ENCODE measurements at places on chromosomes 4 and X.

GRCh38 chrX:17441965-17442364 is 67.0 kb downstream of the NHS start:
- DNase-seq = no peak

DNA sequence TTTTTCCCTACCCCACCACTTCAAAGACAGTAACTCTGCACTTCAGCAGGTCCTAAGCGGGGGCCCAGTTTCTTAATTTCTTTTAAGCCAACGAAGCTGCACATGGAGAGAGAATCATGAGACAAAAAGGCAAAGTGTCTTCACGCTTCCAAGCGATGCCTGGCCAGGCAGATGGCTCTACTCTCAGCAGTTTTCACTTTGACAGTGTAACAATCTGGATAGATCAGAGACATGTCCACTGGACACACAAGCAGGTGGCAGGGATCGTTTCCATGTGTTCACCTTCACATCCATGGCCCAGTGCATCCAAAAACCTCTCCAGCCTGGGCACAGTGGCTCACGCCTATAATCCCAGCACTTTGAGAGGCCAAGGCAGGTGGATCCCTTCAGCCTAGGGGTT is 27.8 kb downstream of the PPP2R2C start:
- no peak for DNase-seq

DNA sequence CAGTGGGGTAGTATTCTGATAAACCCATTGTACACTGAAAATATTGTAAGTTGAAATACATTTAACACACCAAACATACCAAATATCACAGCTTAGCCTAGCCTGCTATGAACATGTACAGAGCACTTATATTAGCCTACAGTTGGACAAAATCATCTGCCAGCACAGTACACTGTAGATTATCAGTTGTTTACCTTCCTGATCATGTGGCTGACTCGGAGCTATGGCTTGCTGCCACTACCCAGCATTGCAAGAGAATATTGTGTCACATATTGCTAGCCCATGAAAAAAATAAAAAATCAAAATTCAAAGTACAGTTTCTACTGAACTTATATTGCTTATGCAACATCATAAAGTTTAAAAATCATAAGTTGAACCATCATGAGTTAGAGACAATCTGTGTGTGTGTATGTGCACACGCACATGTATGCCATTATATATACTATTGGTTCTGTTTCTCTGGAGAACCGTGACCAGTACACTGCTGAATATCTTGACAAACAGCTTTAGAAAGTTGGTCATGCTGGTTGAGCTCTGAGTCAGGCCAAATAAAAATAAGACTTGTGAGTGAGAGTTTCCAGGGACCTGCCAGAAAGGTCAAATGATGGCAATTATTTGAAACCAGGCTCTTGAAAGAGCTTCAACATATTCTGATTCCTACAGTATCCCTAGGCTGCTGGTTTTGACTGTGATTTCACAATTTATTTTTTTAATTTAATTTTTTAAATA is 238.5 kb downstream of the PRR32 start:
- DNase-seq = no peak

GRCh38 chr4:66052426-66052825 is 382.1 kb upstream of the EPHA5 start:
- no peak for DNase-seq

GRCh38 chrX:151181088-151181487 is 4.7 kb downstream of the GPR50 start:
- DNase-seq = no peak

- DNase-seq = peak; percentile 57
Measured at GRCh38 chrX:87583679-87584078, 66.1 kb downstream of the KLHL4 start.

GRCh38 chrX:154398668-154399526 is 720 bp downstream of the RPL10 start:
- DNase-seq = peak; percentile 90

DNA sequence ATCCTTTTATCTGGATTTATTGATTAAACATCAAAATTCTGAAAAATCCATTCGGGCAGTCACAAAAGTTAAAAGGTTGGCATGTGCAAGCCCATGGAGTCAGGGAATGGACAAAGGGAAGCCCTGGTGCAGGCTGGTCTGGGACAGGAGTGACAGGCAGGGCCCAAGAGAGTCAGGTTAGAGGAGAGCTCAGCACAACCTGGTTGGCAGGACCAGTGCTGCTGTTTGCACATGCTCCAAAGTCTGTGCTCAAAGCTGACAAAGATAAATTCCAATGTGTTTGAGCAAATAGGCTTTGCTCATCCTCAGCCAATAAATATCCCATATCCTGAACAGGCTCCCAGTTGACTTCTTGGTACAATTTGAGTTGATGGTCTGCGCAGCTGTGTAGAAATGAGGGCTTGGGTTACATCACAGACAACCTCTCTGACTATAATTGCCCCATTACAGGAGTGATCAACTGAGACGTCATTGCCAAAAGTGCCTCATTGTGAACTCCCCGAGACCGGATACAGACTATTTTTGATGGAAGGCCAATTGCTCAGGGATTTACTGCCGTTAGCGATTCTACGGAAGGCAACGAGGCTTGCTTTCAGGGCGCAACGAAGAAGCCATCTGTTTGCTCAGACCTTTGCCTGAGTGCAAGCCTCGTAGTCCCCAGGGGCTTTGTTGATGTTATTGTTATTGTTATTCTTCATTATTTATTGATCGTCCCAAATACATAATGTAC is 1008.1 kb upstream of the TENM3 start:
- DNase-seq = no peak

- DNase-seq = no peak
Measured at GRCh38 chr4:8843597-8843996, 28.0 kb downstream of the HMX1 start.

- no peak for DNase-seq
Measured at GRCh38 chrX:107514944-107515343, 65.5 kb downstream of the FRMPD3 start.

- DNase-seq = no peak
Measured at GRCh38 chrX:13536551-13536950, 32.9 kb upstream of the EGFL6 start.

DNA sequence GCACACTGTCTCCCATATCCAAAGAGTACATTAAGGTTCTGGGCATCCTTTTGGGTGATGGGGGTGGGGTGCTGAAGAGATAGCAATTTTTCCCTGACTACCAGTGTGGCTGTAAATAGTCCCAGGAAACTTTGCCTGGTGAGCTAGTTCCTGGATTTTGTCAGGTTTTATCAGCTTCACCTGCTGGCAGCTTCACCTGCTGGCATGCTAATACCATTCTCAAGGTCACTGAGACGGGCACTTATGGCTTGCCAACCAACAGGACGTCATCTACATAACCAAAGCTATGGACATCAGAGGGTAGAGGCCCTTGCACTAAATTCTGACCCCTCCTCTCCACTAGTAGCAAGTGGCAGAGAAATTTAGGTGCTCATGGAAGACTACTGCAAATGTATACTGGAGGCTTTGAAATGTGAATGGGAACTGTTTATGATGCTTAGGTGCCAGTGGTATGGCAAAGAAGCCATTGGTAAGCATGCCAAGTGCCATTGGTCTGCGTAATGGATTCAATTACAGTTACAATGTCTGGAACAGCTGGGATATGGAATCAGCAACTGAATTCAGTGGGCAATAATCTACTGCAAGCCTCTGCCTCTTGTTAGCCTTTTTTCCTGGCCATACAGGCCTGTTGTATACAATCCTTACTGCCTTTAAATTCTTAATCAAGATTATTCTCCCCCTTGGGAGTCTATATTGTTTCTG is 71.6 kb upstream of the SH3RF1 start:
- no peak for DNase-seq

DNA sequence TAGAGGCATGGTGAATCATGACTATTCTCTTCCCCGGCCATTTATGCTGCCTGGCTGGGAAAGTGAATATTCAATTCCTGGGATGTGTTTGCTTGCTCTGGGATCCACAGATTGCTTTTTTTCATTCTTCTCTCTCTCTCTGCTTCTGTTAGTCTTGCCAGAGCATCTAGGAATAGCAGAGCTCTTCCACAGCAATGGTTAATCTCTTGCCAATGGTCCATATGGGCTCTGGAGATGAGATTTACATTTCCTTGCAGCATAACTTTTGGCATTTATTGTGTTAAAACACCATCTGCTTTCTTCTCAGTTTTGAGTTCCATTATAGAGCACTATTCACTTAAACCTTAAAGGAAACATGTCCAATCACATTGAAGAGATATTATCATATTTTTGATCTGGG is 59.2 kb upstream of the GUCY1A1 start:
- DNase-seq = no peak

DNA sequence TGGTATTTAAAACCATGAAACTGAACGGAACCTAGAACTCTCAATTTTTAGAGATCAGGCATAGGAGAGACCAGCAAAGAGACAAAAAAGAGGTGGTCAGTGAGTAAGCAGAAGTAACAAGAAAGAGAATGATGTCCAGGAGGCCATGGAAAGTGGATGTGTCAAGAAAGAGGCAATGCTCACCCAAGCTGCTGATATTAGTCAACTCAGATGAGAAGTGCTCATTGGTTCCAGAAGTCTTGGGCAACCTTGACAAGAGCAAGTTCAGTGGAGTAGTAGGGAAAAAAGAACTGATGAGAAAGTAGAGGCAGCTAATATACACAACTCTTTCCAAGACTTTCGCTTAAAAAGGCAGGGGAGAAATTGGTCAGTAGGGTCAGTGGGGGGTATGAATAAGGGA is 23.0 kb upstream of the CCDC149 start:
- no peak for DNase-seq

DNA sequence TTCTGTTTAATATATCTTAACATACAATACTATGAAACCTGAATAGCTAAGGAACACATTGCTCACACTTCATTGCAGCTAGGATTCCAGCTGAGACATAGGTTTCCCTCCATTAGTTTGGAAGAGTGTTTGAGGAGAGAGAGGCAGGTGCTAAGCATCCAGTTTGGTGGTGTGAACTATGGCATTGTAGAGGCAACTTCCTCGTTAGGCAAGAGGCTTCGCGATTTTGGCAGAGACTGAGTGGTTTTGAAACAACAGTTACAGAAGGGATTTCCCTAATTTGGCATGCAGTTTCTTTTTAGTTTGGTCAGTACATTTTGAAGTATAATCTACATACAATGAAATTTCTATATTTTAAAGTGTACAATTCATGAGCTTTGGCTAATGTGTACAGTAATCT is 117.1 kb upstream of the BMP3 start:
- peak; percentile 18 for DNase-seq

DNA sequence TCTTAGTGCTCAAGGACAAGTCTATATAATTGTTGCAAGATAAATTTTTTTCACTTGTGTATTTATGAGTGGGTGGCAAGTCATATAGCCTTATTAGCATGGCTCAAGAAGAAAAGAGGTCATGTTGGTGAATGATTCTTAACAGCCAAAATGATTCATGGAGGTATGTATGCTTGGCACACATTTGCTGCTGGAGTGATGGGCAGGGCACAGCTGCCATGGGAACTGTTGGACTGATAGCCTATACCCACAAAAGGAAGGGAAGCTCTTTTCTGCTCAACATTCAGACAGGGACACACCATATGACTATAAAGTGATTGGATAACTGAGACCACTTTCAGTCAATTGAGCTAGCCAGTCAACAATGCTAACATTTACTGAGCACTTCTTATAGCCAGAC is 46.8 kb upstream of the PITX2 start:
- no peak for DNase-seq

DNA sequence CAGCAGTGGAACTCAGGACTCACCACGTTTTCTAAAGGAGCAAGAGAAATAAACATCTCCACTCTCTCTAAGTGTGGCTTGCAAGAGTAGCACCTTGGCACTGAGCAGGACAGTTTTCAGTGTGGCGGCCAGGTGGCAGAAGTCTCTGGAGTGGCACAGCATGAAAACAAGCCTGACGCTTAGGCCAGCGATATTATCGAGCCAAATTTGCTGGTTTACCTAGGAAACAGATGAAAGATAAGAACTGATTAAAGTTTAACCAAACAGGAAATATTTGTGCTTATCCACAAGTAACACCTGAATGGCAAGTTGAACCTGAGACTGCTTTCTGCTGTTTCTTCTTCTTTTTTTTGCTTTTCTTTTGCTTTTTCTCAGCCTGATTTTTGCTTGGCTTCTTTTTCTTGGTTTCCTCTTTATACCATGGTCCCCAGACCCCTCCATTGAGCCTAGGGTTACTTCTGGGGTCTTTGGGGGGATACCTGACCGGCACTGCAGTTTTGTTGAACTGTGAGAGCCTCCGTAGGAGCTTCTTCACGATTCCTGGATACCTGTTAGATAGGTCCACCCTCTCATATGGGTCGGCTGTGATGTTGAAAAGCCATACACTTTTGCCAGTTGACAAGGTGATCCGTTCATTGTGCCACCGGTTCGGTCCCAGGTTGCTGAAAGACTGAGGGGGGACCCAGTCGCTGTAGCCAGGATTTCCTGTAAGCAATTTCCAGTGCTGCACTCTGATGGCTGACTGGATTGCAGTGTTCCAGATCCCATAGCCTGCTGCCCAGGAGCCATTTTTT is 77.3 kb downstream of the ARSJ start:
- no peak for DNase-seq

DNA sequence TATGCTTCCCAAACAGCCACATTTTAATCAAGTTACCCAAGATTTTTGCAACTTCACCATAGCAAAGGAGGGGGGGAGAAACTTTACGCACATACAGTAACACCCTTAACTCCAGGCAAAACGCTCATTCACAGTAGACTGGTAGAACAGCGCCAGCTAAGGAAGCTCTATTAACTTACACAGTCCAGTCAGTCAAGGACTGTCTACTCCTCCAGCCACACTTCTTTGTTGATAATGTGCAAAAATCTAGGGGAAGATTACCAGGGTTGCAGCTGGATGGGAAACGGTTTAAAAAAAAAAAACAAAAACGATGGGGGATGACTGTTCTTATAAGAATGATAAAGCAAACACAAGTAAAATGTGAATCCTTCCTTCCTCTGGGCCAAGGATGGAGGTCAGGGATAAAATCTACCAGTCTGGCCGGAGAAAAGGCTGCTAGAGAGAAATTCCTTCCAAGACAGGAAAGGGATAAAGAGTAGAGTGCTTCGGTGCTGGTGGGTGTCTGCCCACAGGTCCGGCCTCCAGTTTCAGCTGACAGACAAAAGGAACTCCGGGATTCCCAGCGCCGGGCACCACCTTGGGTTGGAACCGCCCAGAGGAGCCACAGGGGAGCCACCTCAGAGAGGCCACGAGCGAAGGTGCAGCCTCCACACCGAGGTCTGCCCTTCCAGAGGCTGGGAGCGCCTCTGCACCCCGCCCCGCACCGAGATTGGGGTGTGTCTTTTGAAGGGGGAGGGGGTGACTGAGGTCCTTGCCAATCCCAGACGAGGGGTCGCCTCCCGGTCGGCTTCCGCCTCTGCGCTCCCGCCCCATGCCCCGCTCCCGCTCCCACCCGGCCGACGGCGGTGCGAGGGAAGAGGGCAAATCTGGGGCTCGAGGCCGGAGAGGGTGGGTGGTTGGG is 811 bp downstream of the ANKRD50 start:
- peak; percentile 90 for DNase-seq

DNA sequence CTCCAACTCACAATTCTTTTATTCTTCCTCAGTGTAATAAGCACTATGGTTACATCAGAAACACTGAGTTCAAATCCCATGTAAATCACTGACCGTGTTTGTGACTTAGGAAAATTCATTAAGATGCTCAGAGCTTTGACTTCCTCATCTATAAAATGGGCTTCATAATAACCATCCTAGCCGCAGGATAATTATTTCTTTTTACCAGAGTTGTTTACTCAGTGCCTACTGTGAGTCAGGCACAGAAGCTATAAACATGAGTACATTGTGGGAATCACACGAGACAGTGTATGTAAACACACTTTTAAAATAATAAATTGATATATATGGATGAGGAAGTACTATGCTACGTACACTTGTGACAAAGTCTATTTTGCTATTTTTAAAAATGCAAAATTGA is 296.3 kb upstream of the TENM3 start:
- no peak for DNase-seq

Measured in OCI-M1 (cell line).